Peyer's patch (tissue), 4 donors: ENCODE measurements at places on chromosomes 6 and 20. TPM values are rescaled to one million over a fixed set of nuclear protein-coding genes. Genes with fewer than 3 reads are reported as not detected.

GRCh38 chr6:81843302-81843701 is 90.8 kb upstream of the TENT5A start:
- DNase-seq: no peak

- DNase-seq: no peak
Measured at GRCh38 chr20:3313683-3314065, 74.7 kb upstream of the SLC4A11 start.

GRCh38 chr6:11975353-11975977 is 36.6 kb upstream of the HIVEP1 start:
- DNase-seq: peak; percentile 75

DNA sequence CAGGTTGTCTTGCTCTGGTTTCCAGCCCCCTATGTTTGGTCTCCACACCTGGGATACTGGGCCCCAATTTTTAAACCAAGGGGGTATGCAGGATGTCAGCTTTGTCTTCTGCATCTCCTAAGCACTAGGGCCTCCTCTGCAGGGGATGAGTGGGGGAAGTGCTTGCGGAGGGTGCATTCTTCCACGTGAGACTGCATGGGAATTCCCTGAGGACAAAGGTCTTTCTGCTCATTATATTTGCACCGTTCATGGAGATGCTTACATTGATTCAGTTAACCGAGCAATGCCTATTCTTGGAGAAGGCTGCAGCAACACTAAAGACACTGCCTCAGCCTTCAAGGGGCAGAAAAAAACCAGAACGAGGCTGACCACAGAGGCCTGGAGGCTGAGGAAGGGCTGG is 45.4 kb downstream of the RAB44 start:
- no peak for DNase-seq

DNA sequence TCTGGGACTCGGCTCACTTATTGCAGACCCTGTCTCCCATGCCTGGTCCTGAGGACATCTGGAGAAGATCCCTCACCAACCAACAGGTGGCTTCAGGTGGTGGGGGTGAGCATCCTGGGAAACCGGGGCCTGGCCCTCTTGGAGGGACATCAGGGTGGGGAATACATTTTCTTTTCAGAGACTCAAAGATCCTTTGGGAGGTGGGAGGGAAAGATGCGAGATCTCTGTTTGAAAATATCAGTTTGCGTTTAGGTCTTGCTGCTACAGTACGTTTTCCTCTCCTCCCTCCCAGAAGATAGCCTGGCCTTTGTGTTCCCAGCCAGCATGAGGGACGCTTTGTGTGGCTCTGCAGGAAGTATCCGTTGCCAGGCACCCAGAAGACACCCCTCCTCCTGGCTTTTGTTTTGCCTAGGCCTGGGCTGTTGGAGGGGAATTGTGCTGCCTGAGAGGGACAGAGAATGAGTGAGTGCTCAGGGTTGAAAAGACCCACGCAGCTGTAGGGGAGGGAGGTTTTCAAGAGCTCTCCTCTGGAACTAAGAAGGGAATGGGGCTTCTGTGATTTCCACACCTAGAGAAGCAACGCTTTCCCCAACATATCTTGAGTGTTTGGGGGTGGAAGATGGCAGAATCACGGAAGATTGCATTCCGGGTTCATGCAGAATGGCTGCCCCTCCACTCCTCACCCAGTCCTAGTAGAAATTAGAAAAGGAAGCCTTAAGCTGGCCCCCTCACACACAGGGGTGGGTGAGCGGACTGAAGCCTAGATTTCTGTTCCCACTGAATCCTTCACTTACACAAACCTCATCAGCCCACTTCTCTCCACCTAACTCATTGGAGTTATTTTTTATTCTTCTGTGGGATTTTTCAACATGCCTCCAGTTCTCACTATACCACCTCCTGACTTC is 22.0 kb upstream of the SLC2A12 start:
- DNase-seq: no peak

DNA sequence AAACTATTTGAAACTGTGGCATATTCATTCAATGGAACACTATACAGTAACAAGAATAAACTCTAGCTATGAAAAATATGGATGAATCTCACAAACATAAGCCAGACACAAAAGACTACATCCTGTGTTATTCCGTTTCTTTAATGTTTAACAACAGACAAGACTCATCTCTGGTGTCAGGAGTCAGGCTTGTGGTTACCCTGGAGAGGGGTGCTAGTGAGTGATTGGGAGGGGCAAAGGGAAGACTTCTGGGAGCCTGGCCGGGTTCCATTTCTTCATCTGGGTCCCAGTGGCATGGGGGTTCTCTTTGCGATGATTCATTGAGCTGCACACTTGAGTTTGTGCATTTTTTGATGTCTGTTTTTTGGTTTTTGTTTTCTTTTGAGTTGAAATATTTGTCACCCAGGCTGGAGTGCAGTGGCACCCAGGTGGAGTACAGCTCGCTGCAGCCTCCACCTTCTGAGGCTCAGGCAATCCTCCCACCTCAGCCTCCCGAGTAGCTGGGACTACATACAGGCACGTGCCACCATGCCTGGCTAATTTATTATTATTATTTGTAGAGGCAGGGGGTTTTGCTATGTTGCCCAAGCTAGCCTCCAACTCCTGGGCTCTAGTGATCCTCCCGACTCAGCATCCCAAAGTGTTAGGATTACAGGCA is 21.2 kb upstream of the TTPAL start:
- DNase-seq: no peak

DNA sequence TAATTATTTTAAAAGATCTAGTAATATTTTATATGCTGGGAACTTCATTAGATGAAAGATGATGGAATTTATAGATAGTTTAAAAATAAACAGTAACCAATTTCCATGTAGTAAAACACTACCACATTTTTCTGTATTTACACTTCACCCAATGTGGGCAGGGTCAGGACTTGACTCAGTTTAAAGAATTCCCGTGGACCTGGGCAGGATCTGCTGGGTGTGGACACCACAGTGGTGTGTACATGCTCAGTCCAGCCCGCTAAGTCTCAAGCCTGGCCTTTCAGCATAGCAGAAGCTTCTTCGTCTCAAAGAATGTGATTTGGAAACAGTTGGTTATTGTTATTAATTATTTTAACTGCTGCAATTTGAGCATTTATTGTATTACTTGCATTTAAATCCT is 364.2 kb downstream of the SYNE1 start:
- no peak for DNase-seq

DNA sequence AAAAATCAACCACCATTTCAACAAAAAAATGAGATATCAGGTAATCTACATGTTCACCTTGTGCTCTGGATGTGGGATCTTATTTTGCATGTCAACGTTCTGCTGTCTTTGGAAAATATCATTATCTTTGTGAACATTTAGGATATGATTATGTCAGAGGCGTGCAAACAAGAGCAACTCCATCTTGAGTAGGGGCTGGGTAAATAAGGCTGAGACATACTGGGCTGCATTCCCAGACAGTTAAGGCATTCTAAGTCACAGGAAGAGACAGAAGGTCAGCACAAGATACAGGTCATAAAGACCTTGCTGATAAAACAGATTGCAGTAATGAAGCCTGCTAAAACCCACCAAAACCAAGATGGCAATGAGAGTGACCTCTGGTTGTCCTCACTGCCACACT is 28.8 kb upstream of the ZBTB24 start:
- DNase-seq: no peak

GRCh38 chr6:36853325-36853724 is 14.1 kb upstream of the CPNE5 start:
- DNase-seq: no peak

DNA sequence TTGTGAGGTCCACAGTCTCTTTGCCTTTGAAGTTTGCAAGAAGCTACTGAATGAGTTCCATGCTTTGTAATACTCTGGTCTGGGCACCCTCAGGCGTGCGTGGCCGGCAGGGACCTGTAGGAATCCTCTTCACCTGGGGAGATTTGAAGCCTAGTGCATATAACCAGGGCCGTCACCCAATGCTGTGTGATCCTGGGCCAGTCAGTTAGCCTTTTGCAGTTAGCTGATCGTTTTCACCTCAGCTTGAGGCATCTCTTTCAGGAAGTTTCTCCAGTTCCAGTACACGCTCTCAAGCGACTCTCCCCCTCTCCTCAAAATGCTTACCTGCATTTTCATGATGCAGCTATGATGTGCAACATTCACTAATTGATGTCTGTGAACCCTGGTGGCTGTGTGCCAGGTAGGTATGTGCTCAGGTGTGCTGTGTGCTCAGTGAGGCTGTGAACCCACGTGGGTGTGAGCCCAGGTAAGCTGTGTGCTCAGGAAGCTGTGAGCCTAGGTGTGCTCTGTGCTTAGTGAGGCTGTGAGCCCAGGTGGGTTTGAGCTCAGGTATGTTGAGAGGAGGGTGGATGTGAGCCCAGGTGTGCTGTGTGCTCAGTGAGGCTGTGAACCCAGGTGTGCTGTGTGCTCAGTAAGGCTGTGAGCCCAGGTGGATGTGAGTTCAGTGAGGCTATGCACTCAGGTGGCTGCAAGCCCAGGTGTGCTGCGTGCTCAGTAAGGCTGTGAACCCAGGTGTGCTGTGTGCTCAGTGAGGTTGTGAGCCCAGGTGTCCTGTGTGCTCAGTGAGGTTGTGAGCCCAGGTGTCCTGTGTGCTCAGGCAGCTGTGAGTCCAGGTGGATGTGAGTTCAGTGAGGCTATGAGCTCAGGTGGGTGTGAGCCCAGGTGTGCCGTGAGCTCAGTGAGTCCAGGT is 120.4 kb downstream of the PHACTR3 start:
- no peak for DNase-seq

DNA sequence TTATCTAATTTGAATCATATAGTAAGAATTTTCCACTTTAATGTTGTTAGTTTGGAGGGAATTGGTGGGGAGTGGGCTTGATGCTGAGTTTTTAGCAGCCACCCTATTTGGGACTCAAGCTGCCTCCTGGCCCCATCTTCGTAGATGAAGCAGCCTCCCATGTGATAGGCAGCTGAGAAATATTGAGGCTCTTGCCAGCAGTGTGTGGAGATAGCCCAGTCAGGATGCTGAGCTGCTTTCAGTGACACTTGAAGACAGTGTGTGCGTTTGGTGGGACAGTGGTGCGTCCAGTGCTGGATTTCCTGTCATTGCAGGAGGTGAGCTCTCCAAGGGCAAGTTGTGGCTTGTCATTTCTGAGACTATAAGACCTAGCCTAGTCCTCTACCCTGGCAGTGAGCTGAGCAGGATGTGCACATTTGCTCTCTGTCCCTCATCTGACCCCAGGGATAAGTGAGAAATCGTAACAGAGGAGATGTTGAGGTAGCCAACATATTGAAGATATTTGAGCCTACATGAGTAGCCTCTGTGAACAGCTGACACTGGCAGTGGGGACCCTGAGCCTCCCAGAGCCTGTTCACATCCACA is 47.9 kb upstream of the RNF8 start:
- DNase-seq: no peak

DNA sequence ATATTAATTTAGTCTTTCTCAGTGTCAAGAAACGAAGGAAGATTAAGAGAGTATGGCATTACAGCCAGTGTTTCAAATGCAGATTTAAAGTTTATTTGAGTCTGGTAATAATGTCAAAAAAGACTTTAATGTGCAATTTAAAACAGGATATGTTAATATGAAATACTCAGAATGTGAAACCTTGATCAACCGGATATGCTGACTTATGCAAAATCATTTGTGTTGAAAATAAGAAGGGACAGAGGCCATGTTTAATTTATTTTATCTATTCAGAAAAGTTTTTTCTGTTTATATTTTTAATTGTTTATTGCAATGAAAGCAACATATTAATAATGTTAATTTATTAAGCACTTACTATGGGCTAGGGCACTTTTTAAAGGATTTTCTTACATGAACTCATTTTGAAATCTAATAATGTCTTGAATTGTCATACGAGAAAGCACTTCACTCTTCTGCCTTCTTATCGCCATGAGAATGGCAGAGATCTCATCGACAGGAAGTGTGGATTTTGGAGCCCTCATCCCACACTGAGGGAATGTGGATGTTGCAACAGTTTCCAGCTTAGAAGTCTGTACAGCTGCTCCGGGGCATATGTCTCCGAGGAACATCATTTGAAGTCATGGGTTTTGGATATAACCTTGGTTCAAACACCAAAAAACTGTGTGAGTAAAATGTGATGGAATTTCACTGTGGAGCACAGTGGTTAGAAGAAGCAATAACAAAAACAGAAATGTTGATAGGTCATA is 1410.4 kb downstream of the EPHA7 start:
- no peak for DNase-seq

GRCh38 chr20:16064989-16065707 is 508.1 kb downstream of the KIF16B start:
- DNase-seq: no peak

DNA sequence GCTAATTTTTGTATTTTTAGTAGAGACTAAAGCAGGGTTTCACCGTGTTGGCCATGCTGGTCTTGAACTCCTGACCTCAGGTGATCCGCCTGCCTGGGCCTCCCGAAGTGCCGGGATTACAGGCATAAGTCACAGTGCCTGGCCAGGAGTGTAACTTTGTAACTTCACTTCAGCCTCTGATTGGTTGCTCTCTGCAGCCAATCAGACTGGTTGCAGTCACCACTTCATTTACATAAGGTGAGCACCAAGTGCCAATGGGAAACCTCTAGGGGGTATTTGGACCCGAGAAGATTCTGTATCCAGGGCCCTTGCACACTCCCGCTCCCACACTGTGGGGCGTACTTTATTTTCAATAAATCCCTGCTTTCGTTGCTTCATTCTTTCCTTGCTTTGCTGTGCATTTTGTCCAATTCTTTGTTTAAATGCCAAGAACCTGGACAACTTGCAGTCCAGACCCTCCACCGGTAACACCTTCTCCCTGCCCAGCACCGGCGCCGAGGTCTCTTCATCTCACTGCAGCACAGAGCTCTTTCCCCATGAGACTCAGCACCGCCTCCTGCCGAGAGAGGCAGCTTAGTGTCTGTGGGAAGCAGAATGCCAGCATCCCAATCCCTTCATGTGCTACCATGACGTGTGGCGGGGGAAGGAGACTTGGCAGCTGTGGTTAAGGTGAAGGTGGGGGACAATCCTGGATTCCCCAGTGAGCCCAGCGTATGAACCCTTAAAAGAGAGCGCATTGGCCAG is 14.0 kb upstream of the MRGBP start:
- DNase-seq: no peak

- no peak for DNase-seq
Measured at GRCh38 chr20:53409447-53409717, 184.3 kb downstream of the ZNF217 start.

Gene RAMACL
- total RNA-seq: not detected

Gene GLP1R
- not detected for total RNA-seq

Gene SLC22A23
- total RNA-seq: 104 TPM

Gene COX4I2
- total RNA-seq: not detected

Gene ADAT2
- 6.8 TPM for total RNA-seq

Gene CNR1
- 2.8 TPM for total RNA-seq

Gene CLPSL1
- total RNA-seq: not detected

Gene HCRTR2
- not detected for total RNA-seq

Gene CAP2
- total RNA-seq: 1.7 TPM

Gene UNC93A
- not detected for total RNA-seq

Gene BCAS1
- total RNA-seq: 51.5 TPM

Gene AARS2
- 54.7 TPM for total RNA-seq
